ENCODE measurements at places on chromosomes 12 and 14.

- DNase-seq, result no peak
These were observed 294.1 kb downstream of the SEC23A start for GRCh38 chr14:38808734-38809455.

GRCh38 chr12:86801439-86801838 is 545.2 kb upstream of the MGAT4C start:
- DNase-seq, result no peak

GRCh38 chr12:117692512-117692911 is 276.3 kb downstream of the KSR2 start:
- DNase-seq, result no peak

DNA sequence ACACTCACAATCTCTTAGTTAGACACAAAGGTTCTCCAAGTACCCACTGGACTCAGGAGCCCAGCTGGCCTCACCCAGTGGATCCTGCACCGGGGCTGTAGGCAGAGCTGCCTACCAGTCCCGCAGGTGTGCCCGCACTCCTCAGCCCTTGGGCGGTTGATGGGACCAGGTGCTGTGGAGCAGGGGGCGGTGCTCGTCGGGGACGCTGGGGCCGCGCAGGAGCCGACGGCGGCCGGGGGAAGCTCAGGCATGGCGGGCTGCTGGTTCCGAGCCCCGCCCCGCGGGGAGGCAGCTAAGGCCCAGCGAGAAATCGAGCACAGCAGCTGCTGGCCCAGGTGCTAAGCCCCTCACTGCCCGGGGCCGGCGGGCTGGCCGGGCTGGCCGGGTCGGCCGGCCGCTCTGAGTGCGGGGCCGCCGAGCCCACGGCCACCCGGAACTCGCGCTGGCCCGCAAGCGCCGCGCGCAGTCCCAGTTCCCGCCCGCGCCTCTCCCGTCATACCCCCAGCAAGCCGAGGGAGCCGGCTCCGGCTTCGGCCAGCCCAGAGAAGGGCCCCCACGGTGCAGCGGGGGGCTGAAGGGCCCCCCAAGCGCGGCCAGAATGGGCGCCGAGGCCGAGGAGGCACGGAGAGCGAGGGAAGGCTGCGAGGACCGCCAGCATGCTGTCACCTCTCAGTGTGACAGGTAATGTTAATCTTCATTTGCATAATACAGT is 506.8 kb downstream of the LRFN5 start:
- DNase-seq, result no peak

DNA sequence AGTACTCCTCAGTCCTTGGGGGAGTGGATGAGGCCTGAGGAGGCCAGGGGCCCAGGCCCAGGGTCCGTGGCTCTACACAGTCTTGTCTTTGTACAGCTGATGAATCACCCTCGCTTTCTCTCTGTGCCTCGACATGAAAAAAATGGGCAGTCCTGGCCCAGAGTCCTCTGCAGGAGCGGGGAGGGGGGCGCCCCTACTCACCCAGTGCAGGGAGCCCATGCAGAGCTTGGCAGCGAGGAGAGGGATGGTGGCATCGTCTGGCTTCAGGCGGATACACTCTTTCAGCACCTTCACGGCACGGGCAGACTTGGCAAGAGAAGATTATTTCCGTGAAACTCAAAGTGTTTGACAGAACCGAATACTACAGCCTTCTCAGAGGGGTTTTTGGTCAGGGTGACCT is 159.3 kb downstream of the TTC7B start:
- DNase-seq, result no peak

GRCh38 chr14:90193925-90194324 is 62.4 kb upstream of the PSMC1 start:
- DNase-seq, result no peak

GRCh38 chr14:38716926-38717325 is 386.1 kb downstream of the SEC23A start:
- no peak for DNase-seq

DNA sequence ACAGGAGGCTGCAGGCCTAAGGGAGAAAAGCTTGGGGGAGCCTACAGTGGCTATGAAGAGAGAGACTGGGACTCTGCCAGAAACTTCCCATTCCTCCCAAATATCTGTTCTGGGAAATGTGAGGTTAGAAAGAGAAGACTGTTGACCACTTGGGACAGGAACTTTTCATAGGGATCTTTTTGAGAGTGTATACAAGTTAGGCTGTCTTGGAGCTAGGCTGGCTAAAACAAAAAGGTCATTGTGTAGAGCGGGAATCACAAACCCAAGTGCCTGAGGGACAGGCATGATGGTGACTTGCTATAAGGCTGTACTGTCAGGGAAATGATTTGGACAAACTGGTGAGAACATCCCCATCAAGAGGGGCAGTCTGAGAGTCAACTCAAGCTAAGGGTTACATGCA is 175.1 kb downstream of the GRIP1 start:
- no peak for DNase-seq

DNA sequence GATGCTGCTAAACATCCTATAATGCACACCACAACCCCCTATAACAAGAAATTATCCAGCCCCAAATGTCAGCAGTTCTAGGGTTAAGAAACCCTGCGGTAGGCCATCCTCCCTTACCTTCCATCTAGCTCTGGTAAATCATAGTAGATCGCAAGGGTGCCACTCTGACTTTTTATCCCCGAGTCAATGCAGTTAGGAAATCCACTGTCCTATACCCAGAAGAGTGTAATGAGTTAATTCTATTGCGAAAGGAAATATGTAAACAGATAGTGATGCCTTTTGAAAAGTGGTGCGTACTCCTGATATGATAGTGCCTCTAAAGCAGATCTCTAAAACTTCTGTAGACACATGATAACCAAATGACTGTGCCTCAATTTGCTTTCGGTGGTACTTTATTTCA is 29.8 kb downstream of the SCFD1 start:
- no peak for DNase-seq

DNA sequence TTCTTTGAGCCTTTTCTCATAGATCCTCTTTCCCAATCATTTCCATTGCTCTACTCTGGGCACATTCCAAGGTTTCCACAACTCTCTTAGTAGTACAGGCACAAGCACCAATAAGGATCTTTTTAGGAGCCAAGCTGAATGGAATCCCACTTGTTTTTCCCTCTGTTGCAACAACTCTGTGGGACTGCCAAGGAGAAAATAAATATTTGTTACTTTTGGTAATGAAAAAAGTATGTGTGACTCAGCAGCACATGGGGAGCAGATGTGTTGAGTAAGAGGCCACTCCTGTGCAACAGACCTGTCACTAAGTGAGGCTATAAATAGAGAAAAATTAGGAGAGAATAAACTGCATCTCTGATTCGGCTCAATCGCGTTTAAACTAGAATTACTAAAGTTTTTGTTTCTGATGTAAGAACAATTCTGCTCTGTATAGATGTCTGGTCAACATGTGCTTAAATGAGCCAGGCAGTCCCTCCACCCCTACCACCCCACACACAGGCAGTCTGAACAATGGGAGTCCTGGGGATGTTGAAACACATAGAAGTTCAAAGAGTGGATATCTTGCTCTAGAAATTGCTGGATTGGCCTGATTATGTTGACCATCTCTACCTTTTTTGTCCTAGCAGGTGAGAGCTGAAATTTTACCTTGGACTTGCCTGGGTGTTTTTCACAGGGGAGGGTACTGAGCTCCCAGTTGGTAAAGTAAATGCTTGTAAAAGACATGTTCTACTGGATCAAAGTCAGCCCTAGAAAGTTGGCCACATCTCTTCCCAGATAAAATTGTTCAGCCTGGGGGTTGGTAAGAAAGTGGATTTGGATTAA is 244.3 kb upstream of the NOVA1 start:
- peak; percentile 26 for DNase-seq

- no peak for DNase-seq
These were observed 67.7 kb downstream of the GXYLT1 start for GRCh38 chr12:42076976-42077375.

DNA sequence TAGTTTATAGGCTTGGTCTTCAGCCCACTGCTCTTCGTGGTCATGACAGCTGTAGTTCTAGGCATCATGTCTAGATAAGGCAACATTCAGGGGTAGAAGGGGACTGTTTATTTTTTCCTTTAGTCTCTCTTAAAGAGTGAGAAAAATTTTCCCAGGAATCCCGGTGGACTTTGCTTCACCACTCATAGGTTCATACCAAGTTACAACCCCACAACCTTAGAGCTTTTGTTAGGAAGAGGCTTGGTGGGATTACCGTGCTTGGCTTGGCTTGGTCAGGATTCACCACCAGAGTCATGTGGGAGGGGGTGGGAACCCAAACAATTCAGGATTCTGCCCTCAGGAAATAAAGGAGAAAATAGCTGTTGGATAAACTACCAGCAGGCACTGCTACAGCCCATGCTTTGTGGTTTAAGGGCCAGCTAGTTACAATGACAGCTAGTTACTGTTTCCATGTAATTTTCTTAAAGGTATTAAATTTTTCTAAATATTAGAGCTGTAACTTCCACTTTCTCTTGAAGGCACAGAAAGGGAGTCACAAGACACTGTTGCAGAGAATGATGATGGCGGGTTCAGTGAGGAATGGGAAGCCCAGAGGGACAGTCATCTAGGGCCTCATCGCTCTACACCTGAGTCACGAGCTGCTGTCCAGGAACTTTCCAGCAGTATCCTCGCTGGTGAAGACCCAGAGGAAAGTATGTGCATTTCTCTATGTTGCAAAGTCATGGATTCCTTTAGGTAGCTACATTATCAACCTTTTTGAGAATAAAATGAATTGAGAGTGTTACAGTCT is 25.9 kb upstream of the PAPLN start:
- no peak for DNase-seq

GRCh38 chr14:86296173-86296572 is 766.2 kb downstream of the FLRT2 start:
- no peak for DNase-seq

GRCh38 chr12:117330441-117331113 is 30.8 kb downstream of the NOS1 start:
- no peak for DNase-seq

DNA sequence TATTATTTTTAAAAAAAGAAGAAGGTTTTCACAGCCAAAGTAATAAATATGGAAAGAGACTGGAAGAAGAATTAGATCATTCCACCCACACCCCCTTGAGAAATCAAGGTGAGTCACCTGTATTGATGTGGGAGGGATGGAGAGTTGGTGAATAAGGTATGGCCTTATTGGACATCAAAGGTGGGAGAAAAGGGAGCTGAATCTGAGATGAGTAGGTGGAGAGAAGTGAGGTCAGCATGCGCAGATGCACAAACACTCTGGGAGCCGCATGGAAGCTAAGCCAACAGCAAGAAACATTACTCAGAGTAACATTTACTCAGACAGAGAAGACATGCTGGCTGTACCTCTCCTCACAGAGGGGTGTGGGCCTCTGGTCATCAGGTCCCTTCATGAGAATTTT is 113.1 kb upstream of the FOXG1 start:
- no peak for DNase-seq

GRCh38 chr12:68106160-68106559 is 53.4 kb downstream of the IFNG start:
- DNase-seq, result no peak

DNA sequence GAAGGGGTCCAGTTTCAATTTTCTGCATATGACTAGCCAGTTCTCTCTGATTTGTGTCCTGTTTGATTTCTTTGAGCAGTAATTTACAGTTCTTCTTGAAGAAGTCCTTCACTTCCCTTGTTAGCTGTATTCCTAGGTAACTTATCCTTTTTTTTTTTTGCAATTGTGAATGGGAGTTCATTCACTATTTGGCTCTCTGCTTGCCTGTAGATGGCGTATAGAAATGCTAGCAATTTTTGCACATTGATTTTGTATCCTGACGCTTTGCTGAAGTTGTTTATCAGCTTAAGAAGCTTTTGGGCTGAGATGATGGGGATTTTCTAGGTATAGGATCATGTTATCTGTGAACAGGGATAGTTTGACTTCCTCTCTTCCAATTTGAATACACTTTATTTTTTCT is 77.6 kb upstream of the NID2 start:
- no peak for DNase-seq

DNA sequence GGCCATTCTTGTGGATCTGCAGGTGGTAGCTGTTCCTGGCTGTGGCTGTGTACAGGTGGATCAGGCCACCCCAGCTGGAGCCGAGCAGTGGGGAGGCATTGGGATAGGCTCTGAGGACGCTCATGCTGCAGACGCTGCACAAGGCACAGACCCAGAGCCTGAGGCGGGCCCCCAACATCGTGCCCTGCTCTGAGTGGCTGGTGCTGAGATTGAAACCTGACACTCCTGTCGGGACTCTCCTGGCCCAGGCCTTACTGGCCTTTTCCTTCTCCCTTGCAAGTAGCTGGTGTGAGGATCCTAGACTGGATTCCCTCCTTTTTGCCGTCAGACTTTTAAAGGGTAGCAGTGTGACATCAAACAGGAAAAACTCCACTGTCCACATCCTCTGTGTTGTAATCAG is at the start of gene FGF23:
FGF23 (minus strand) TSS at position 308 of the 400 bp plus-strand sequence; CDS start at position 178, 130 bp downstream.
- no peak for DNase-seq

Measured in pancreas (tissue), 10 donors.